ENCODE measurements at places on chromosomes 7 and 10.

- DNase-seq = no peak
Measured at GRCh38 chr10:107747851-107748250, 583.3 kb upstream of the SORCS1 start.

- DNase-seq = no peak
Measured at GRCh38 chr7:149171892-149172533, 23.3 kb upstream of the ZNF282 start.

DNA sequence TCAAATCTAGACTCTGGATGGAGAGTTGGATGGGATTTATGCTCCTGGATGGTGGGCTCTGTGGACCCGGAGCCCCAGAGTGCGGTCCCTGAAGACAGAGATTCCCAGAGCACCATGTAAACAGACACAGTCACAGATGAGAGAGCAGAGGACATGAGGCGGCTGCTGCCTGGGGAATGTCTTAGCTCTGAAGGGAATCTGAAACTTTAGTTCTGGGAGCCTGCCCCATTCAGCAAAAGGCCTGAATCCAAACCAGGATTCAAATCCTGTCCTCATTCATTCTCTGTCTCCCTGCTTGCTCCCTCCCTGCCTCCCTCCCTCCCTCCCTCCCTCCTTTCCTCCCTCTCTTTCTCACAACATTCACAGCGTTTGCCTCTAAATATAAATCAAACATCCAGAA, 49.5 kb upstream of the CALD1 start:
- DNase-seq = no peak

- DNase-seq = no peak
Measured at GRCh38 chr10:103539751-103540150, 46.2 kb downstream of the NEURL1 start.

GRCh38 chr7:21425290-21425689, 2.6 kb upstream of the SP4 start:
- no peak for DNase-seq

- DNase-seq = no peak
Measured at GRCh38 chr7:44224080-44224973, 23.5 kb downstream of the YKT6 start.

GRCh38 chr7:139587535-139587934, 64.0 kb downstream of the CLEC2L start:
- DNase-seq = no peak

DNA sequence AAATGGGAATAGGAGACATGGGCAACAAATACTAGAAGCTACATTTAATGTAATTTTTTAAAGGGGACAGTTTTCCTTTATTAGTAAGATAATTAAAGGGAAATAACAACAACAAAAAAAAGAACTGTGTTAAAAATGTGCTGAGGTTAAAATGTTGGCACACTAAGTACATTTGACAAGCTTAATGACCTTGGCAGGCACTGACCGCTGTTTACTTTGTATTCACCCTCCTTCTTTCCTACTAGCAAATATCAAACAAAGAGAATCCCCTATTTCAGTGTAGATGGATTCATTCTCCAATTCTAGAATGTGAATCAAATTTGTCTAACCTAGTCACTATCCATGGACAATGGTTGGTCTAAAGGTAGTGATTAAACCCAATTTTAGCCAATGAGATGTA, 77.5 kb upstream of the TOMM7 start:
- no peak for DNase-seq

DNA sequence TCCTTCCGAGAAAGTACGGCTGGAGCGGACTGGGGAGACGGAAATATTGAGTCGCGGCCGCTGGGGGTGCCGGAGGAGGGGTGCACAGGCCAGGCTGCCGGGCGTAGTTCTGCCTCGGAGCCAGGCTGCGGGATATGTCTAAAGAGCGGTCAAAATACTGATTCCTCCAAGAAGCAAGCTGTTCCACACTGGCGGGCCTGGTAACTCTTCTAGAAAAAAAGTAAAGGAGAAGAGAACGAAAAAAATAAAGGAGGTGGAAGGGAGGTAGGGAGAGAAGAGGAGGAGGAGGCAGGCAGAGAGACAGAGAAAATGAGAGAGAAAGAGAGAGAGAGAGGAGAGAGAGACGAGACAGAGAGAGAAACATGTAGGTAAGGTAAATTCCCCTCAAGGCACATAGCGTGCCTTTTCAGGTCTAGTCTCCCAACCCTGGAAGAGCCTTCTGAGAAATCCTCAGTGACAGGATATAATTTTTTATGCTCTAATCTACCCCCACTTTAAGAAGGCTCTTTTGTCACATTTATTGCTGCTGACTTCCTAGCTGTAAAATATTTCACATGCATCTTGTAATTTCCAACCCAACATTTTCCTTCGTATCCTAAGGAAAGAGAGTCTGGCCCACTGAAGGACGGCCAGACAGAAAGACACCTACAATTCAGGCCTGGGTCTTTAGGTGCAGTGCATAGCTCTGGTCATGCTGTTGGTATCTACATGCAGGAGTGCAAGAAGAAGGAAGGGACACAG, 5.7 kb downstream of the DLX5 start:
- no peak for DNase-seq

DNA sequence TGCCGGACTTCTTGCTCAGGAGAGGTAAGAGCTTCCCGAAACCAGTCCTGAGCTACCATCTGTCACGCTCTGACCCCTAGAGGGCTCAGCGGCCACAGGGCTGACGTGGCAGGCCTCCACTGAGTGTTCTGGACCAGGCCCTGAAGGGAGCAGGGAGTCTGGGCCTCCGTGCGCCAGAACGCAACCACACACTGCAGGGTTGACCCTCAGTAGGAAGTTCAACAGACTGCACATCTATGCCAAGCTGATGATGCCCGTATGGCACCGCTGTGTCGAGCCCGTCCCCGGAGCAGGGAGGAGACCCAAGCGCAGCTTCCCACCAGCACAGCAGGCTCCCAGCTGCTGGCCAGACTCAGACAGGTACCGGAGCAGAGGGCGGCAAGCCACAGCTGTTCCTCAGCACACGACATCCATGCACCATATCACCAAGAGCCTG, 39.2 kb downstream of the CAMK2B start:
- DNase-seq = no peak

DNA sequence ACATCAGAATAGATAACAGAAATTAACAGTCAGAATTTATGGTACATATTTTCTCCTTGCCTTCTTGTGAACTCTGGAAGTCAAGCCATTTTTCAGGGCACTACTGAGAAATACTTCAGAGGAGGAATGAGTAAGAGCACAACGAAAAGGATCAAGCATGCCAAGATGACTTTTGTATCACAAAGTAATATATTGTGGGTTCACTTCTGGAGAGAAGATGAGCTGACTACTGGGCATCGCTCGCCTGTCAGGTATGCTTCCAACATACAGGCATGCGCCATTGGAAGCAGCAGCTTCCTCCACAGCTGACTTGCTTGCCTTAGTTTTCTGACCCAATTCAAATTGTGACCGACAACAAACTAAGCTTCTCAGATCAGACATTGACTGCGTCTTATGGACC, 137.3 kb downstream of the VTI1A start:
- no peak for DNase-seq

DNA sequence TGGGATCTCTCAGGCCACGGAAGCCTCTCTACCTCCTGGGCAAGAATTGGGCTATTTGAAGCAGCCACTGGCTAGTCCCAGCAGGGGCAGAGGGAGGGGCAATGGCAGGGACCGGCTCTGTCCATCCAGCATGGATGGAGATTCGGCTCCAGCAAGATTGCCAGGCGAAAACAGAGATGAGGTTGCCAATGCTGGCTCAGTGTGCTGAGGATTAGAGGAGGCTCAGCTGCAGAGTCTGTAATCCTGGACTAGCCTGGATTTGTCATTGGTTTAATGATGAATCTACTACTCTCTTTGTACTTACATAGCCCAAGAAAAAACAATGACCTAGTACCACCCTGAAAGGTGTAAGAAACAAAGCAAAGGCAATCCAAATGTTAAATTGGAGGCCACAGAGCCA, 112.2 kb upstream of the PDCD4 start:
- DNase-seq = no peak

GRCh38 chr7:54397836-54398612, 144.2 kb upstream of the VSTM2A start:
- no peak for DNase-seq

Data from C1 segment of cervical spinal cord (tissue), 14 donors.